ENCODE measurements at places on chromosomes 11 and 22. TPM values are rescaled to one million over a fixed set of nuclear protein-coding genes. Genes with fewer than 3 reads are reported as not detected.
A peak's percentile ranks its signal among the peaks of the same experiment; 100 is the strongest.

The PHF21B gene
- not detected for polyA plus RNA-seq

The RIMBP3C gene
- 0.06 TPM for polyA plus RNA-seq

DNA sequence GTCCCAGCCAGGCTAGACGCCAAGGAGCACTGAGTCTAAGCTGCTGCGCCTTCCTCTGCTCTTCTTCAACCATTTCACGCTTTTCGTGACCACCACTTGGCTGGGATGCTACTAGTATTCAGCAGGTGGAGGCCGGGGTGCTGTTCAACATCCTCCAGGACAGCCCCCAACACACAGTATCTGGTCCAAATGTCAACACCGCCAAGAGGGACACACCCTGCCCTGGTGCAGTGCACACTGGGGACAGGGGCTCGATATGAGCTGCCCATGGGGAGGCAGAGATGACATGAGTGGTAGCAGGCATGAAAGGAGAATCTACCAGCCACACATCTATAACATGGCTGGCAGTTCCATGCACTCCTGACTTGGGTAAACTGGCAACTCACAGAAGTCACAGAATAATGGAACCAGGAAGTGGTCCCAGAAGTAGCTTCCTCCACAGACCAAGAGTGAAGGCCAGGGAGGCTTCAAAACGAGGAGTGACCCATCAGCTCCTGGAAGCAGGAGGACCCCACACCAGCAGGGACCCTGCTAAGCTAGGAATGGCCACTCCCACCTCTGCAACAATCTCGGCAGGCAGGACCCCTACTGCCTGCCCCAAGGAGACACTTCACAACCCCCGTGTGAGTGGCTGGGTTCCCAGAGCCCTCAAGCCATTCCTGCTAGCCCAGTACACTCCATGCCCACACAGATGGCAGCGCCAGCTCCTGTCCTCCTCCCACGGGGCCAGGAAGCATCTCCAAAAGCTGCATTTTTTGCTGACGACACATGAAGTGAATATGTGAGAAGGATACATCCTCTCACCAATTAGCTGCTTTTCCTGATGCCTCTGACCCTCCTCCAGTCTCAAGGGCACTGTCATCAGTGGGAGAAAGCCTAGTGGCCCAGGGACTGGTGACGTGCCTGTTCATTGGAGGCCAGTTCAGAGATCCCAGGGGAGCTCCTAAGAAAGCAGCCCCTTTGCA, 78.8 kb downstream of the DGCR2 start:
- DNase-seq: no peak

GRCh38 chr11:44506375-44507016, 59.0 kb upstream of the CD82 start:
- no peak for DNase-seq

DNA sequence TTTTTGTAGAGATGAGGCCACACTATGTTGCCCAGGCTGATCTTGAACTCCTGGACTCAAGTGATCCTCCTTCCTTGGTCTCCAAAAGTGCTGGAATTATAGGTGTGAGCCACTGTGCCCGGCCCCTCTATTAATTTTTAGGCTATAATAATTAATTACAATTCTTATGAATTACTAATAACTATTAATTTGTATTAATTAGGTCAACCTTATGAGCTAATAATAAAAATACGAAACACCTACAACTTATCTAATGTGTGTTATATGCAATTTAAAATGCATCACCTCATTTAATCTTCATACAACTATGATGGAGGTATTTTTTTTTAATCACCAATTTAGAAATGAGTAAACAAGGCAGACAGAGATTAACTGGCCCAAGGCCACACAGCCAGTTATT, 26.2 kb downstream of the LRP4 start:
- DNase-seq: no peak

- peak; percentile 83 for DNase-seq
Observed at GRCh38 chr11:12540913-12541582, 133.2 kb upstream of the TEAD1 start.

- no peak for DNase-seq
Observed at GRCh38 chr11:85673393-85673792, 8.5 kb upstream of the CREBZF start.

GRCh38 chr11:106690923-106691322, 327.4 kb downstream of the GUCY1A2 start:
- no peak for DNase-seq

DNA sequence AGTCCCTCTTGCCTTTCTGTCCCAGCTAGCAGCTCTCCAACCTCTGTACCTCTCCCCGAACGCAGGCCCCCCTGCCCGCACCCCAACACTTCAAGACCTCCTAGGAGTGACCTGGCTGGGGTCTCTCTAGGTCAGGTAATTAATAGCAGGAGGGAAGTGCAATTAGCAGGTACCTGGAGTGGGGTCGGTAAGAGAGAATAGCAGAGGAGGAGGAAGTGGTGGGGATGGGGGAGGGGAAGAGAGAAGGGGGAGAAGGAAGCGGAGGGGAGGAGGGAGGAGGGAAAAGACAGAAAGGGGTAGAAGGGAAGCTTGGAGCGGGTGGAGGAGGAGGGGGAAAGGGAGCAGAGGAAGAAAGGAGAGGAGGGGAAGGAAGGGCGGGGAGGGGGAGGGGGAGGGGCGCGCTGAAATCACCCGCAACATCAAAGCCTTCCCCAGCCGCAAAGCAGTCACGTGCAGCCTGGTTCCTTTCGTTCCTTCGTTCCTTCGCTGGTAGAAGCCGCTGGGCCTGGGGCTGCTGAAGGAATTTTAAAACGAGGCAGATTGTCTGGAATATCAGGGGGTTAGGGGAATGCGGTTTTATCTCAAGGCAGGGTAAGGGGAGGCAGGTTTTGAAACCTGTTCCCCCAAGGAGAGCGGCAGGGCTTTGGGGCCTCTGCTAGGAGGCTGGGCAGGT, 29.3 kb upstream of the TCF20 start:
- DNase-seq: no peak

- no peak for DNase-seq
Observed at GRCh38 chr22:19469421-19469820, 9.6 kb downstream of the UFD1 start.

The DCDC1 gene
- 0.05 TPM for polyA plus RNA-seq

The PLAAT3 gene
- polyA plus RNA-seq: 17.6 TPM

Measured in BJ (cell line).